Left ventricle myocardium inferior (tissue), 1 donor: ENCODE measurements at places on chromosomes 5 and 9.

DNA sequence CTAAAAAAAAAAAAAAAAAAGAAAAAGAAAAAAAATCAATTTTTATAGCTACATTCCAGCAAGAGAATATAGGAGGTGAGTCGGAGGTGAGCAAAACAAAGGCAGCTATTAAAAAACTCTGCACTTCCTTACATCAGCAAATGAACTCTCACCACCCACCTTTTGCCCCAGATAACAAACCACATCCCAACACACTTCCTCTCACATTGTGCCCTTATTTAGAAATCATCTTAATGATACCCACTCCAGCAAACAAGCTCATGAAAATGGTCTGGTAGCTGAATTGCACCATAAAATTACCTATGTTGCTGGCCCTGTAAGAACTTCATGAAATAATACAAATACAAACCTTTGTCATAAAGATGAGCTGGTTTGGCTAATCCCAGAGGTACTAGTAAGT lies 82.9 kb downstream of the CEMIP2 start:
- DNase-seq: no peak

- DNase-seq: no peak
Observed at GRCh38 chr9:98380065-98380681, 124.7 kb upstream of the TBC1D2 start.

DNA sequence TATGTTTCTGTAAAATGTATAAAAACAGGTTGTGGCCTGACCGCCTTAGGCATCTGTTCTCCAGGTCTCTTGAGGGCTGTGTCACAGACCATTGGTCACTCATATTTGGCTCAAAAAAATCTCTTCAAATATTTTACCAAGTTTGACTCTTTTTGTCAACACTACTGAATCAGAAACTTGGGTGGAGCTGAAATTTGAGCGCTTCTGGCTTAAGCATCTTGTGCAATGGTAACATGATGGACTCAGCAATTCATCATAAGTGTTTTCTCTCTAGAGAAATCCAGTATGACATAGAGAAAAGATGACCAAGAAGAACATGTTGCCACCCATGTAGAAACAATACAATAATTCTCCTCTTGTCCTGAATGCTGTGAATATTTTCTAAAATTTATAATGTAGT lies 387.9 kb downstream of the MAT2B start:
- DNase-seq: no peak

DNA sequence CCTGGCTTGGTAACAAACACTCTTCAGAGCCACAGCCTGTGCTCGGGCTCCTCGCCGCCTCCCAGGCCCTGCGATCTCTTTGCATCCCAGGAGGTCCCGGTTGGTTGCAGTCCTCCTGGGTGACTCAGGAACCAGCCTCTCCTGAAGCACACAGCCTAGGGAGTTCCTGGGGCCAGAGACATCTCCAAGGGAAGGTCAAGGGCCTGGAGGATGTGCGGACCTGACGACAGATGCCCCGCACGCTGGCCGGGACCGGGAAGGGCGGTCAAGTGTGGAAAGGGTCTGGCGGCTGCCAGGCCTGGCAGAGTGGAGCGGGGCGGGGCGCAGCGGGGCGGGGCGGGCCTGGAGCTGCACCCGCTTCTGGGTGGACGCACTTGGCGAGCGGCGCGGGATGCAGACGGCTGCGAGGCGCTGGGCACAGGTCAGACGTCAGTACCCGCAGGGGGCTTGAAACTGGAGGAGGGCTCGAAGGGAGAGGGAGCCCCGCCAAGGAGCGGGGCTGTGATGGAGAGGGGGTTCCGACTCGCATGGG lies 45.0 kb upstream of the PRSS3 start:
- no peak for DNase-seq

- DNase-seq: no peak
Observed at GRCh38 chr5:111345731-111346130, 121.5 kb downstream of the CAMK4 start.

DNA sequence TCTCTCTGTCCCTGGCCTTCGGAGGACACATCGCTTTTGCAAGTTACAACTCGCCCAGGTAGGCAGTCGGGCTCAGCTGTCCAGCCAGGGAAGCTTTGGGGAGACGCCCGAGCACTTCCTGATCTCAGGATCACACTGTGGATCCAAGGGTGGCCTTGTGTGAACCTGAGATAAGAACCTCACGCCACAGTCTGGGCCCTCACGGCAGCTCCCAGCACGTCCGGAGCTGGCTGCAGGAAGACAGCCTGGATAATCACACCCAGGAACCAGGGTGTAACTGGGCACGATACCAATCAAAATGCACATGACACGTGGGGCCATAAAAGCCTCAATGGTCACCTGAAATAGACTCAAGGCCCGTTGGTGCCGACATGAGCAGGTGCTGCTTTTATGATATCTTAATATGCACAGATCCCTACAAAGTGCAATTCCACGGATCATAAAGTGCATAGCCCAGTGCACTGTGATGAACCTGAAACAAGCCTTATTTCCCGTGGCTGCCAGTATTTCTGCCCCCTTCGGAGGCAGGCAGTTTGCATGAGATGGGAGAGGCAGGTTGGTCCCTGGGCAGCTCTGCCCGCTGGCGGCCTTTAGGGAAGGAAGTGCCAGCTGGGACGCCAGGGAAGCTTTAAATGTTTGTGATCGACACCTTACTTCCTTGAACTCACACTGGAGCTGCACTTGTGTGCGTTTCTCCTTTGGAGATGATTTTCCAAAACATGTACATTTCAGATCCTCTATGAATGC lies 14.5 kb downstream of the SLC6A18 start:
- no peak for DNase-seq

- no peak for DNase-seq
Observed at GRCh38 chr5:61230492-61230891, 68.2 kb upstream of the SMIM15 start.

- DNase-seq: no peak
Observed at GRCh38 chr9:87959916-87960581, 14.3 kb downstream of the CDK20 start.

- DNase-seq: peak; percentile 1
Observed at GRCh38 chr5:177328545-177329231, 17.0 kb upstream of the MXD3 start.

- no peak for DNase-seq
Observed at GRCh38 chr5:161190086-161190485, 338.1 kb upstream of the ATP10B start.

DNA sequence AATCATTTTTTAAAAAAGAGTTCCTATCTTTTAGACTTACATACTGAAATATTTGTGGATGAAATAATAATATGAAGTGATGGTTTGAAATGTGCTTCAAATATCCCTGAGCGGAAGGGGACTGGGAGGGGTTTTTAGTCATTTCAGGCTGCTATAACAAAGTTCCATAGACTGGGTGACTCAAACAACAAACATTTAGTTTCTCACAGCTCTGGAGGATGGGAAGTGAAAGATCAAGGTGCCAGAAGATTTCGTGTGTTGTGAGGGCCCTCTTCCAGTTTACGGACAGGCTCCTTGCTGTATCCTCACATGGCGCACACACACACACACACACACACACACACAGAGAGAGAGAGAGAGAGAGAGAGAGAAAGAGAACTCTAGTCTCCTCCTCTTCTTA lies 27.1 kb upstream of the TEX10 start:
- DNase-seq: no peak

DNA sequence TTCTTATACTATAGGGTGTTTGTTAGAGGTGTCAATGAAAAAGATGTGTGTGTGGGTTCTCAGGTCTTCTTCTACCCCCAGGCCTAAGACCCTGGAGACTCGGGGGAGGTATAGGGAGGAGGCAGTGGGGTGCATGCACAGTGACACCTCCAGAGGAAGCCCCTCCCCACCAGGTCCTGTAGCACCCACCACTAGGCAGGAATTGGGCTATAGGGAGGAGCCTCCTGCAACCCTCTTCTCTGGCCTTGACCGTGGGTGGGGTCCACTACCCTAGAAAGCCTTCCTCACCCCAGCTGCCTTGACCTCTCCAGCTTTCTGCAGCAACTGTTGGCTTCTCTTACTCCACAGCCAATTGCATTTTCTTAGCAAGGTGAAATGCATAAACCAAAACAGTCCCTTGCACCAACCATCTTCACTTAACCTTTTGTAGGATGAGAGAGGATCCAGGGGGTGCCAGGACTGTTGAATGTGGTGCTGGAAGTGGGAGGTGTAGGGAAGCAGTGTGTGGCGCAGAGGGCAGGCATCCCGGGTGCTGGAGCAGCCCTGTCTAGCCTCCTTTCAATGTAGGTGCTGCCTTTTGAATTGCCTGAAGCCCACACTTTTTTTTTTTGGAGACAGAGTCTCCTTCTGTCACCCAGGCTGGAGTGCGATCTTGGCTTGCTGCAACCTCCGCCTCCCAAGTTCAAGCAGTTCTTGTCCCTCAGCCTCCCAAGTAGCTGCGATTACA lies 128.5 kb downstream of the RGS3 start:
- DNase-seq: no peak

DNA sequence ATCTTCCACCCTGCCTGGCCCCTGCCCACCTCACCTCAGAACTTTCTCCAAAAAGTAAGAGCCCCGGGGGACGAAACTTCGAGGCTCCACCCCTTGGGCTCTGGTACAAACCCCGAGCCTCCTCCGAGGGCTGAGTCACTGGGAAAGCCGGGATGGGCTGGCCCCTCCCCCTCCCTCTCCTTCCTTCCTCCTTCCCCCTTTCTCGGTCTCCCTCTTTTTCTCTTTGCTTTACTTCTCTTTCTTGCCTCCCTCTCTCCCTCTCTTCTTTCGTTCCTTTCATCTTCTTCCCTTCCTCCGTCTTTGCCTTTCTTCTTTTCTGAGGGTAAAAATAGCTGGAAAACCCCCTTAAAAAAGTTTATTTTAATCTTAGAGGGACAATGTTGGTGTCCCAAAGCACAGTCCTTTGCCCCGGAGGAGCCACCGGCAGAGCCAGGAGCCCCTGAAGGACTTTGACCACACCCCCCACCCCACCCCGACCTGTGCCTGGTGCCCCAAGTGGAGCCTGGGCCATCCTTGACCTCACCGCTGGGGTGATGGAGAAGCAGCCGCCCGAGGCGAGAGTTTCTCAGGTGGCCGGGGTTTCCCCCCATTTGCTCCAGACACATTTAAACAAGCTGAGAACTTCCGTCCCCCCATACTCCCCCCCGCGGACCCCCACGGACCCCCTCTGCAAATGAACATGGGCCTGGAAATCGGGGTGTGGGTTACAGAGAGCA lies 5.7 kb upstream of the NOTCH1 start:
- peak; percentile 81 for DNase-seq

DNA sequence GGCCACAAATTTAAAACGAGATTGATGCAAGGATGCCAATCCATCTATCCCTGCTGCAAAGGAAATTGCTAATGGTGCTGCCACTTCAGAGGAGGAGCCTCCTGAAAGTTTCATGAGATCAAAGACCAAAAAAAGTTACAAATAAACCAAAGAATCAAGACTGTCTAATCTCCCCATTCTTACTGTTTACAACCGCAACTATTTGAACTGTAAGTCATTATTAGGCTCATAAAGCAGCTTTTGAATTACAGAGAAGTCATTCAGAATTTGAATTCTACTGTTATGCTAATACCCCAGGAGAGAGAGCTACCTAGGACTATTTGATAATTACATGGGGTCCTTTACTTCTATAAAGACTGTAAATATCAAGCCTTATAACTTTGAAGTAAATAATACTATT lies 1613.6 kb upstream of the WWC1 start:
- DNase-seq: no peak

DNA sequence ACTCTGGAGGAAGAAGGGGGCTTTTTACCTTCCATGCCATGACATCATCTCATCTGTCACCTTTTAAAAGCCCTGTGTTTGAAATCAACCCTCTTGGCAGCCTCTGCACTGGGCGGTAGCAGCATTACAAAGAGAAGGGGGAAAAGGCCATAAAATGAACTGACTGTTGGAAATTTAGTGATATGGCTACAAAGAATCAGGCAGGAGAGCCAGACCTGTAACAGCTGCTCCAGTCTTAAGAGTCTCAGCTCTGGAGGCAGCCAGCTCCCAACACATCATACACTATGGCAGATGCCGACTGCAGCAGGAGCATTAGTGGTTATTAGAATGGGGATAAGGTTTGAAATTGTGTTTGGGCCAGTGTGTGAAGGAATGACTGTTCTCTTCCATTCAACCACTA lies 257.5 kb downstream of the DMAC1 start:
- DNase-seq: no peak
